Activated CD4-positive, alpha-beta T cell treated with anti-CD3 and anti-CD28 coated beads, Interleukin-2, amount 10 ng/mL, durations not matched to agents 7 days and 5 days (primary cell): ENCODE measurements at places on chromosomes 4 and X.

DNA sequence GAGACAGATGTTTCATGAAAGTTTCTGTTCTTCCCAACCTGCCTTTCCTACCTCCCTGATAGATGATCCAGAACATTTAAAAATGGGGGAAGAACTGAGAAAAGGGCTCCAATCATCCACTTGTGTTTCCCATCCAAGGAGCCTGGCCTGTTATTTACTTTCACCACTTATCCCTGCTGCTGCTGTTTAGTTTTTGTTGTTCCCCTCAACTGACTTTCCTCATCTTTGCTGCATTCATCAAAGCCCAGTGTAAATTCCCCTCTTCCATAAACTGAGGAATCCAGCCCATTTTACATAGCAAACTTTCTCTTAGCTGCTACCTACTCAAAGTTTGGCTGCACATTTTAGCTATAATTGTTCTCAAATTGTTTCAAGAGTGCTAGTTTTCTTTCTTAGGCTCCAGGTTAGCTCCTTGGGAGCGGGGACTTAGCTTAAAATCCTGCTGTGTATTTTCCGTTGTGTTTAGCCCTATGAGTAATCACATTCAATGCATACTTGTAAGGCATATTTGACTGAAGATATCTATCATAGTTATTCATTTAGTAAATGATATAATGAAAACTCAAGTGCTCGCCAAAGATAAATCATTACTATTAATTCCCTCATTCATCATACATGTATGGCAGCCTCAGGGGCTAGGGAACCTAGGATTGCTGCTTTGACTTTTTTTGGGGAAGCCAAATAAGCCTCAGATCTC, 1.4 kb upstream of the PTPN13 start:
- no peaks in the 10 kb centered on the region for H3K36me3 ChIP-seq
- peaks cover 48% of the 10 kb centered on the region for H3K27me3 ChIP-seq
- H3K27ac ChIP-seq, result no peak overlapping the region
- H3K4me1 ChIP-seq, result peaks cover 14% of the 10 kb centered on the region
- no peak overlapping the region for H3K4me3 ChIP-seq
- no peak for DNase-seq

DNA sequence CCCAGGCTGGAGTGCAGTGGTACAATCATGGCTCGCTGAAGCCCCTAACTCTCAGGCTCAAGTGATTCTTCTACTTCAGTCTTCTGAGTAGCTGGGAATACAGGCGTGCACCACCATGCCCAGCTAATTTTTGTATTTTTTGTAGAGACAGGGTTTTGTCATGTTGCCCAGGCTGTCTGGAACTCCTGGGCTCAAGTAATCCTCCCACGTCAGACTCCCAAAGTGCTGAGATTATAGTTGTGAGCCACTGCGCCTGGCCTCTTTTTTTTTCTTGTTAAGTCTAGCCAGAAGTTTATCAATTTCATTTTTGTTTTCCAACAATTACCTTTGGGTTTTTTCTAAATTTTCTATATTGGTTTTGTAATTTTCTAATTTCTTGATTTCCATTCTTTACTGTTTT, 100.6 kb downstream of the GC start:
- peaks cover 13% of the 10 kb centered on the region for H3K27me3 ChIP-seq
- H3K36me3 ChIP-seq, result no peaks in the 10 kb centered on the region
- H3K4me1 ChIP-seq, result no peaks in the 10 kb centered on the region
- no peak for DNase-seq
- no peak overlapping the region for H3K4me3 ChIP-seq

DNA sequence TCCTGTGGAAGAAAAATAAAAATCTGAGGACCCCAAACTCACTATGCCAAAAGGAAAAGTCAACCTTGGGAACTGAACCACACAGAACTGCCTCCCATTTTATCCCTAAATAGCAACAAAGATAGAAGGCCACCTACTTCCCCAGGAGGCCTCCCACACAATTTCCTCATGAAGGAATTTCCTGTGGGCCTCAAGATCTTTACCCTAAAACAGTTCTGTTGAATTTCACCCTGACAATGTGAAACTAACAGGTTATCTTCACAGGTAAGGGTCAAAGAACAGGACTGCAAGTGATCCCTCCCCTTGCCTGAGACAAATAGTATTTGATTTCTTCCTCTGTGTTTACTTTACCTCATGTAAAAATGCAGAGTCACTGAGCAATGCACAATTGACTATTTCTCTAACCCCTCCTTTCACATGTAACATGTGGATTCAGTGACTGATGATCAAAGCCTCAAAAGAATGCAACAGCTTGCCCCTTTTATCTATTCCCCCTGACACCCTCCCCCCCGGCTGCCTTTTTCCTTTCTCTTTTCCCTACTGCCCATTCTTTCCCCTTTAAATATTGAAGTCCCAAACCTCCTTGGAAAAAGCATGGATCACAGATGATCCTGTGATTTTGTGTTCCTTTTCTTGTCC, 33.3 kb downstream of the MEPE start:
- no peaks in the 10 kb centered on the region for H3K4me1 ChIP-seq
- H3K4me3 ChIP-seq, result no peak overlapping the region
- H3K36me3 ChIP-seq, result no peaks in the 10 kb centered on the region
- no peak overlapping the region for H3K27ac ChIP-seq
- peaks cover 27% of the 10 kb centered on the region for H3K27me3 ChIP-seq

- no peaks in the 10 kb centered on the region for H3K36me3 ChIP-seq
- no peak overlapping the region for H3K4me3 ChIP-seq
- no peak for DNase-seq
- no peaks in the 10 kb centered on the region for H3K4me1 ChIP-seq
- H3K27me3 ChIP-seq, result no peaks in the 10 kb centered on the region
Observed at GRCh38 chrX:34299451-34299967, 167.4 kb upstream of the FAM47A start.

DNA sequence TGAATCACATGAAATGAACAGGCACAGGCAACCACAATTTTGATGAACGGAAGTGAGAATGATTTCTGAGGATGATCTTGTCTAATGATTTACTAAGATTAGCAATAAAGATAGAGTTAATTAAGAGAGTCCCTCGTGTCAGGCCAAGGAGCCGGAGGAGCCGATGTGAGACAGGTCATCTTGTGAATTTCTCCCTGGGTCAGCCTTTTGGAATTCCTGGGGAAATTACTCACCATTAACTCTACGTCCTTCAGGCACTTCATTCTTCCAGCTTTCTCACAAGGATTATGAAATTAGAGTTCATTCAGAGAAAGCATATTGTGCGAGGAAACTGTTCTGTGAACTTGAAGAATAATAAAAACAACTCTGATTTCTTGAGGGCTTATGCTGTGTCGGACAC, 86.7 kb downstream of the PSAPL1 start:
- DNase-seq, result no peak
- H3K27ac ChIP-seq, result no peak overlapping the region
- no peak overlapping the region for H3K4me3 ChIP-seq
- H3K27me3 ChIP-seq, result peaks cover 4% of the 10 kb centered on the region
- no peaks in the 10 kb centered on the region for H3K4me1 ChIP-seq

- H3K4me1 ChIP-seq, result peaks cover 16% of the 10 kb centered on the region
- H3K36me3 ChIP-seq, result no peaks in the 10 kb centered on the region
- H3K27ac ChIP-seq, result no peak overlapping the region
- H3K4me3 ChIP-seq, result no peak overlapping the region
- no peaks in the 10 kb centered on the region for H3K27me3 ChIP-seq
Observed at GRCh38 chr4:8422327-8422726, 18.2 kb downstream of the ACOX3 start.

- no peak overlapping the region for H3K27ac ChIP-seq
- no peaks in the 10 kb centered on the region for H3K36me3 ChIP-seq
- H3K4me3 ChIP-seq, result no peak overlapping the region
- peak; percentile 26 for DNase-seq
Observed at GRCh38 chr4:2354118-2354517, 64.3 kb downstream of the ZFYVE28 start.

- H3K36me3 ChIP-seq, result no peaks in the 10 kb centered on the region
- H3K27me3 ChIP-seq, result no peaks in the 10 kb centered on the region
- no peaks in the 10 kb centered on the region for H3K4me1 ChIP-seq
Observed at GRCh38 chr4:133597251-133597650, 448.2 kb downstream of the PCDH10 start.

GRCh38 chrX:65948103-65948502, 91.8 kb downstream of the VSIG4 start:
- no peaks in the 10 kb centered on the region for H3K27me3 ChIP-seq
- H3K36me3 ChIP-seq, result peaks cover 6% of the 10 kb centered on the region
- no peak overlapping the region for H3K4me3 ChIP-seq
- H3K4me1 ChIP-seq, result peaks cover 9% of the 10 kb centered on the region
- H3K27ac ChIP-seq, result no peak overlapping the region
- no peak for DNase-seq

- no peaks in the 10 kb centered on the region for H3K4me1 ChIP-seq
- H3K4me3 ChIP-seq, result no peak overlapping the region
- no peaks in the 10 kb centered on the region for H3K36me3 ChIP-seq
- H3K27ac ChIP-seq, result no peak overlapping the region
- no peak for DNase-seq
- peaks cover 6% of the 10 kb centered on the region for H3K27me3 ChIP-seq
Observed at GRCh38 chr4:128416921-128417320, 129.3 kb upstream of the PGRMC2 start.

- peaks cover 7% of the 10 kb centered on the region for H3K27me3 ChIP-seq
- no peak overlapping the region for H3K4me3 ChIP-seq
- DNase-seq, result no peak
- no peaks in the 10 kb centered on the region for H3K4me1 ChIP-seq
- no peak overlapping the region for H3K27ac ChIP-seq
Observed at GRCh38 chr4:154574311-154574710, 11.5 kb downstream of the FGB start.

DNA sequence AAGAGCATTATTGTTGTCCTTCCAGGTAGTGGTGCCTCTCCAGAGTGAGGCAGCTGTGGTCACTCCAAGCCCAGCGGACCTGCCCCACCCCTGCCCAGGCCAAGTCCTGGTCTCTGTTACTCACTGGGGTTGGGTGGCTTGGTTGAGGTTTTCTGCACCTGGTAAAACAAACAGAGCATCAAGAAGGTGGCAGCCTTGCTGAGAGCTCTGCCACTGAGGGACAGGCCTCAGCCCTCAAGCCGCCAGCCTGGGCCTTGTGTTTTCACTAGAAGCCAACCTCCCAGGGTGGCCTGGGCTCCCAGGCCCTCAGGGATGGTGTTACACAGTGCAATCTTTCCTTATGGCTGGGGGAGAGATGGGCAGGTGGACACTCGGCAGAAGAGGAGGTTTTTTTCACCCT, 182.7 kb downstream of the BCOR start:
- H3K27me3 ChIP-seq, result no peaks in the 10 kb centered on the region
- no peaks in the 10 kb centered on the region for H3K36me3 ChIP-seq
- no peaks in the 10 kb centered on the region for H3K4me1 ChIP-seq
- H3K4me3 ChIP-seq, result no peak overlapping the region

- no peaks in the 10 kb centered on the region for H3K36me3 ChIP-seq
- no peak overlapping the region for H3K27ac ChIP-seq
- no peaks in the 10 kb centered on the region for H3K27me3 ChIP-seq
- no peak overlapping the region for H3K4me3 ChIP-seq
- peaks cover 8% of the 10 kb centered on the region for H3K4me1 ChIP-seq
Observed at GRCh38 chr4:4496592-4497372, 45.1 kb downstream of the STX18 start.

- H3K4me1 ChIP-seq, result no peaks in the 10 kb centered on the region
- no peaks in the 10 kb centered on the region for H3K27me3 ChIP-seq
- no peak overlapping the region for H3K4me3 ChIP-seq
- no peaks in the 10 kb centered on the region for H3K36me3 ChIP-seq
- no peak for DNase-seq
Observed at GRCh38 chrX:27599928-27600327, 9.8 kb downstream of the DCAF8L2 start.

DNA sequence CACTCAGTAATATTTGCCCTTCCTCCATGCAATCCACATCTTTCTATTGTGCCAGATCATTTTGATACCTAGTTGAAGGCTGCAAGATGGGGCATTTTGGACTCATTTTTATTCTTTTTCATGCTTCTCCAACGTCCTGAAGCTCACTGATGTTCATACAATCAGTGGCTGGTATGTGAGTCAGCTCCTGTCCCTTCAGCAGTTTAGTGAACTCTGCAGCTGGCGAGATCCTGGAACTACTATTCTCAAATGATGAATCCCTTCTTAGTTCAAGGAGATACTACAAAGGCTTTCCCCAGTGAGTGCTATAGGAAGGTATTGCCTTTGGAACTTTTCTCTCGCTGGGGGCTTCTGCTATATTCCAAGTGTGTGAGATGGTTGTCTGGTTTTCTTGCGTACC, 9.6 kb upstream of the CCDC149 start:
- DNase-seq, result no peak
- H3K4me3 ChIP-seq, result no peak overlapping the region
- H3K27ac ChIP-seq, result no peak overlapping the region
- no peaks in the 10 kb centered on the region for H3K4me1 ChIP-seq
- no peaks in the 10 kb centered on the region for H3K36me3 ChIP-seq
- peaks cover 1% of the 10 kb centered on the region for H3K27me3 ChIP-seq

- no peak overlapping the region for H3K27ac ChIP-seq
- no peaks in the 10 kb centered on the region for H3K27me3 ChIP-seq
- H3K4me3 ChIP-seq, result no peak overlapping the region
- no peak for DNase-seq
- H3K4me1 ChIP-seq, result no peaks in the 10 kb centered on the region
- peaks cover 16% of the 10 kb centered on the region for H3K36me3 ChIP-seq
Observed at GRCh38 chr4:87360338-87360935, 30.6 kb downstream of the HSD17B11 start.

DNA sequence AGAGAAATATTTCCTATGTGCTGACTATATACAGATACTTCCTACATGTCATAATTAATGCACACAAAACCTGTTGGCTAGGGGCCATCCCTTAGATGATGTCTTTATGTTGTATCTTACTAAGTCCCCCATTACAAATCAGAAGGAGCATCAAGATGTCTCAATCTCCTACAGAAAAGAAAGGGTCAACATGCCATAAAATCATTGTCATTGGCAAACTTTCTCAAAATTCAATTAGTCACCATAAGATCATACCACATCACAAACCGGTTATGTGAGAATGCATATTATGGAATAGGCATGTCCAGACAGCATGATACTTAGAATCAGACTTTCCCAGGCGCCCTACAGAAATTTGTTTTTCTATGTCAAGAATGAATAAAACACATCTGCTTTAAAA, 175.2 kb upstream of the TET2 start:
- no peak overlapping the region for H3K4me3 ChIP-seq
- peaks cover 11% of the 10 kb centered on the region for H3K4me1 ChIP-seq
- peaks cover 4% of the 10 kb centered on the region for H3K27me3 ChIP-seq
- DNase-seq, result no peak
- no peak overlapping the region for H3K27ac ChIP-seq

GRCh38 chrX:96394598-96394997, 290.0 kb upstream of the DIAPH2 start:
- H3K4me1 ChIP-seq, result no peaks in the 10 kb centered on the region
- no peaks in the 10 kb centered on the region for H3K36me3 ChIP-seq

- DNase-seq, result no peak
- no peaks in the 10 kb centered on the region for H3K4me1 ChIP-seq
- no peaks in the 10 kb centered on the region for H3K36me3 ChIP-seq
- H3K27me3 ChIP-seq, result peaks cover 12% of the 10 kb centered on the region
Observed at GRCh38 chrX:11555759-11556158, 110.0 kb downstream of the ARHGAP6 start.

DNA sequence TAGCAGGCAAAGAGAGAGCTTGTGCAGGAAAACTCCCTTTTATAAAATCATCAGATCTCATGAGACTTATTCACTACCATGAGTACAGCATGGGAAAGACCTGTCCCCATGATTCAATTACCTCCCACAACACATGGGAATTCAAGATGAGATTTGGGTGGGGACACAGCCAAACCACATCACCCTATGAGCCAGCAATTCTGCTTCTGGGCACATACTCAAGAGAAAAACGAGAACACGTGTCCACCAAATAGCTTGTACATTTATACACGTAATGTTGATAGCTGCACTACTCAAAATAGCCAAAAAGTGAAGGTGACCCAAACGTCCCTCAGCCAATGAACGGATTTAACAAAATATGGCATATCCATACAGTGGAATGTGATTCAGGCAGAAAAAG, 94.5 kb upstream of the DHRSX start:
- H3K4me1 ChIP-seq, result peaks cover 14% of the 10 kb centered on the region
- H3K36me3 ChIP-seq, result peaks cover 15% of the 10 kb centered on the region
- no peak overlapping the region for H3K4me3 ChIP-seq
- no peak overlapping the region for H3K27ac ChIP-seq
- no peak for DNase-seq
